ENCODE measurements at places on chromosomes 7 and 10.

GRCh38 chr10:78699971-78700370, 368.8 kb upstream of the ZMIZ1 start:
- no peak for DNase-seq

DNA sequence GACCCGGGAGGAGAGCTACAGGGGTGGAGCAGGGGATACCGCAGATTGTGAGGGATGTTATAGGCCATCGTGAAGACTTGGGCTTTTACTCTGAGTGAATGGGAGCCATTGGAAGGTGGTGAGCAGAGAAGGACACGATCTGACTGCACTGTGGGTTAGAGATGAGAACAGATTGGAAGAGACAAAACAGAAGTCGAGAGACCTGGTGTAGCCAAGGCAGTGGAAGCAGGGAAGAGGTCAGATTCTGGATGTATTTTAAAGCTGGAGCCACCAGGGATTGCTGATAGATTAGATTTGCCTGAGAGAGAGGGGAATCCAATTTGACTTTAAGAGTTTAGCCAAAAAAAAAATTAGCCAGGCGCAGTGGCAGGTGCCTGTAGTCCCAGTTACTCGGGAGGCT, 21.6 kb upstream of the EEPD1 start:
- no peak for DNase-seq

- no peak for DNase-seq
Observed at GRCh38 chr7:151665368-151665767, 145.7 kb upstream of the RHEB start.

GRCh38 chr7:1978656-1979590, 253.8 kb downstream of the MAD1L1 start:
- DNase-seq = no peak

DNA sequence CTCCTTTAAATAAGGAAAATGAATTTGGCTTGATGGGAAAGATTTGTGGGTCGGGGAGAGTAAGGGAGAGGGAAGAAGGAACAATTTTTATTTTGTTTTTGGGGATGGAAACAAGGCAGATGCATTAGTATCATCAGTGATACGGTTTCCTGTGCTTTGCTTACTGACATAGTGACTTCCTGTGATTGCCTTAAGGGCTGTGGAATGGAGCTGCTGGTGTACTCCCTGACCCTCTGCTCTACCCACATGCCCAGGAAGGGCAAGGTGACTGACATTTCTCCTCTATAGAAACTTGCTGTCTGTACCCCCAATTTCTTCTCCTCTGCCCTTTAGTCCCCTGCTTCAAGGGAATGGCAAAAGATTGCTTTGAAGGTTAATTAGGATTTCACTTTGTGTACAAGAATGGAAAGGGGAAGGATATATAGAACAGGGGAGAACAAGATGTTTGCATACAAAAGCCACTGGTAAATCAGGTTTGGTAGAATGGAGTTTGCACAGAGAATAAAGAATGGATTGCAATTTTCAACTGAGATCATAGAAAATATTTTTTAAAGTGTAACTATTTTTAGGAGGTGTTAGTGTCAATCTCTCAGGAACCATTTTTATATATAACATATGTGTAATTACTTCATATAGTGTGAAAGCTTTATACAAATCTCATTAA, 129.0 kb upstream of the AGR3 start:
- DNase-seq = no peak

GRCh38 chr7:158291998-158292397, 295.6 kb downstream of the PTPRN2 start:
- DNase-seq = no peak

- no peak for DNase-seq
Observed at GRCh38 chr10:71974489-71975021, 10.4 kb downstream of the CHST3 start.

DNA sequence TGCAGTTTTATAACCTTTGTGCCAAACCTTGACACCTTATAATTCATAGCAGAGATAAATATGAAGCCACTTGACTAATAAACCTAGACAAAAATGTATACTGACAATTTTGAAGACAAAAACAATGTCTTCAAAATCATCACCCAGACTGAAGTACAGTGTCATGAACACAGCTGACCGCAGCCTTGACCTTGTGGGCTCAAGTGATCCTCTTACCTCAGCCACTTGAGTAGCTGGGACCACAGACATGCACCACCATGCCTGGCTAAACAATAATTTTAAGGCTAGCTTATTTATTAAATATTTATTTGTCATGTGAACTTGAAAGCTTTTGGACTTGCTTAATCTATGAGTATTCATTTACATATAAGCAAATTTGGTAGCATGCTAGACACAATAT, 24.3 kb downstream of the IL6 start:
- no peak for DNase-seq

DNA sequence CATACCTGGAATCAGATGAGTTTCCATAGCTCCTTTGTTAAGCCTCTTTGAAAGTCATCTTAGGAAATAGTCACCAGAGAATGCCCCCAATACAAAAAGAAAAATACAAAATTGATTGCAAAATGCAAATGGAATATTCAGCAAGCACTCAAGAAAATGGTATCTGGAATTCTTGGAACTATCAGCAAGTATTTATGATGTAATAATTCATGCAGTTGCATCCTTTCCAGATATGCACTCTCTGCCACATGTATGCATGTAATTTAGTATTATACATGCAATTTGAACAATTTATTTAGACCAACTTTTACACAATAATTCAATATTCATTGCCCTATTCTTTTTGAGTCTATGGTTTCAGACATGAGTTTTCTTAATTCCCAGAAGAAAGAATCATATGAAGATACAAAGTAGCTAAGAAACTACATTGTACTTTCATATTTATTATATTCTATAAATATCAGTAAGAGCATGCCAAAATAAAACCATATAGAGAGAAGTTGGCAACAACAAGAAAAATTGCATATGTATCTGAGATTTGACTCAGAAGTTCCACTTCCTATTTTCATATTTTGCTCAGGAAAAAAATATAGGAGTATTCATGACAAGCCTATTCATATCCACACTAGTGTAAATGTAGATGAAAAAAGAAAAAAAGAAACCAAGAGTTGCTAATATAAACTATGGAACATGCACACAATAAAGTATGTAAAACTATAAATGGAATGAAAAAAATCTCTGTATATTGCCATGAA, 338.5 kb downstream of the SEMA3D start:
- DNase-seq = no peak

- DNase-seq = no peak
Observed at GRCh38 chr7:123979876-123980275, 53.0 kb downstream of the TMEM229A start.

GRCh38 chr10:78071140-78071856, 37.6 kb downstream of the RPS24 start:
- no peak for DNase-seq

GRCh38 chr7:85664341-85664740, 477.5 kb upstream of the SEMA3D start:
- no peak for DNase-seq

All from activated T-helper 1 cell treated with Interleukin-2 at 50 U/mL for 16 hours (primary cell).